Stomach (tissue), 19 donors: ENCODE measurements at places on chromosomes 2 and 18. TPM values are rescaled to one million over a fixed set of nuclear protein-coding genes. Genes with fewer than 3 reads are reported as not detected.

DNA sequence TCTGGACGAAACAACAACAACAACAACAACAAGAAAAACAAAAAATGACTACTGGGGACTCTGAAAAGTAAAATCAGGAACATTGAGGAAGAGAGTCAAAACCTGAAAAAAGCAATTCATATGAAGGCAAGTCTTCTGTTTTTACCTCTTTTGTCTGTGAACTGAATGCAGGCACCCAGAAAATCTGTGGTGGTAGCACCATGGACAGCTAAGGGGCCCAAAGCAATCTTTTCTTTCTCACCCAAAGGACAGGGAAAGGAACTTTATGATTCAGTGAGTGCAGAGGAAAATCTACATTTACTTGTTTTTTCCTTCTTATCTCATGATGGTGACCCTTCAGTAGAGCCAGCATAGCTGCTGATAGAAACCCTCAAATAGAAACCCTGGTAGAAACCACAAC, 10.4 kb downstream of the ALK start:
- no peak for DNase-seq

GRCh38 chr2:10883801-10884478, 27.8 kb upstream of the KCNF1 start:
- DNase-seq = no peak

- no peak for DNase-seq
Observed at GRCh38 chr2:219958941-219959340, 331.5 kb downstream of the SLC4A3 start.

SCYGR4 gene
- not detected for total RNA-seq

B4GALT6 gene
- total RNA-seq = 0.58 TPM

SERPINB10 gene
- total RNA-seq = 0.73 TPM
